ENCODE measurements at places on chromosomes 2 and 18.

- peak; percentile 46 for DNase-seq
Measured at GRCh38 chr2:211455216-211455841, 898.9 kb downstream of the CPS1 start.

DNA sequence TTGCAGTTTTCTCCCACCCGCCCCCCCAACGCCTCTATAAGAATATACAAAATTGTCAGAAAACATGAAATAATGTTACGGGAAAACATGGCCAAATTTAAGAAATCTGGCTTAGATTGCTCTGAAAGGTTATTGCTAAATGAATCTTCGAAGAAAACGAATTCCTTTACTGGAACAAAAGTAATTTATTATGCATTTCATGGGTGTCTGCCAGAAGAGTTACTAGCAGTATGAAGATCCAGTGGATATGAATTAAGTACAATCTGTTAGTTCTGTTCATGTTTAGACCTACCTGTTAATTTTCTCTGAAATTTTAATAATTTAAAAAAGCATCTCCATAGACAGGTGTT is 21.9 kb downstream of the GATA6 start:
- no peak for DNase-seq

GRCh38 chr2:144320491-144320890 is 199.4 kb downstream of the ZEB2 start:
- no peak for DNase-seq

DNA sequence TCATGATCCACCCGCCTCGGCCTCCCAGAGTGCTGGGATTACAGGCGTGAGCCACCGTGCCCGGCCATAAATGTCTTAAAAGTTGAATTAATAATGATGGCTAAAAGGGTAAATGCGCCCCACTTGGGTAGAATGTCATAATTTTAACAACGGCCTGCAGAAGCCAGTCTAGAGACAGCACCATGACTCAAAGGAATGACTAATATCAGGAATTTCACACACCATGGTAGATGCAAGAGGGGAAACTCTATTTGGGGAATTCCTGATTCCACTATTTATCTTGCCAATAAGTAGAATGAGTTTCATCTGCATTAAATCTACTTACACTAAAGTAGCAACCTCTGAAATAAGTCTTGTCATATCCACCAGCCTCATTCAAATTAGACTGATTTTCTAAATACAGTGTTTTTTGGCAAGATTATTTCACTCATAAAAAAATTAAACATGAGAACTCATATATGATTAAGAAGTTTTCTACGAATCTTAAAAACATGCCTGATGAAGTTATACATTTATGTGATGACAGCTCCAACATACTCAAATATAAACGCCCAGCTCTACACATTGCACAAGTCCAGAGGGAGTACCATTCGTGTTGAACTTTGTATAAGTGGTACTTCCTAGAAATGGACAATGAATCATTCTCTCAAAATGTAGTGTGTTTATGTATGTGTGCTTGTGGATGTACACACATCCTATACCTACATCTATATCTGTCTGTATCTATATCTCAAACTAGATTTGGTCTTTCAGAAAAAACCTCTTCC is 309.7 kb downstream of the IRS1 start:
- DNase-seq: no peak

DNA sequence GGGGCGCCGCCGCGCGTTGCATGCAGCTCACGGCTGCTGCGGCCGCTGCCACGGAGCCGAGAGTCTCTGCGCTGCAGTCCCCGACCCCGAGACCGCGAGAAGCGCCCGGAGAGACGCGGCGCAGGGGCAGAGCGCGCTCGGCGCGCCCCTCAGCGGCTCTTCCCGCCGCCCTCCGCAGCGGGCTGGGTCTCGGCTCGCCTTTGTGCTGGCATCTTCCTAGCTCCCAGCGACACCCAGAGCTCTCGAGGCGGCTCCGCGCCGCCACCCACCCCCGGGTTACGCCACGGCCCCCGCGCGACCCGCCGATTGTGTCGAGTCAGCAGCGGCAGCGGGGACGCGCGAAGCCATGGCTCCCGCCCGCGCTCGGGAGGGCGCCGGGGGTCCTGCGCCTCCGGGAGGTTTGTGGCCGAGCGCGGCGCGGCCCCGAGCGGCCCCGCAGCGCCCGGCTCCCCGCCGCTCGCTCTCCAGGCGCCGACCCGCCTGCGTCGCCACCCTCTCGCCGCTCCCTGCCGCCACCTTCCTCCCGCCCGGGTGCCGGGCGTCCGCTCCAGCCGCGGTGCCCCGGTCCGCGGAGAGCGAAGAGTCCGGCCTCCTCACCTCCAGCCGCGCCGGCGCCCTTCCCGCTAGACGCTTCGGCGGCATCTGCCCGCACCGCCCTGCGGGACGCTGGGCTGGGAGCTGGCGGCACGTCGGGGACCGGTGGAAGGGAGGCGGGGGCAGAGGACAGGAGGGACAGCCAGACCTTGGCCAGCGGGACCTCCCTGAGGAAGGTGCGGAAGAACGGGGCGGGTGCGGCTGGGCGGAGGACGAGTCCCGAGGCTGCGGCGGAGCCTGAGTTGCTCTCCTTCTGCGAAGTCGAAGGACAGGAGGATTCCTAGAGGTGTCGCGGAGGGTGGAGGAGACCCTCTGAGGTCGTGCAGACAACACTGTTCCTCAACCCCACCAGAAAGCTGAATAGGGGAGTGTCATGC is 46.3 kb upstream of the CCDC150 start:
- DNase-seq: peak; percentile 38

GRCh38 chr2:181465676-181466375 is 8.6 kb downstream of the ITGA4 start:
- DNase-seq: no peak

- no peak for DNase-seq
Measured at GRCh38 chr2:147538821-147539220, 306.0 kb upstream of the ACVR2A start.

GRCh38 chr2:96447726-96448125 is 57.4 kb downstream of the NEURL3 start:
- no peak for DNase-seq

GRCh38 chr2:185689906-185690539 is 48.6 kb upstream of the FSIP2 start:
- DNase-seq: no peak

DNA sequence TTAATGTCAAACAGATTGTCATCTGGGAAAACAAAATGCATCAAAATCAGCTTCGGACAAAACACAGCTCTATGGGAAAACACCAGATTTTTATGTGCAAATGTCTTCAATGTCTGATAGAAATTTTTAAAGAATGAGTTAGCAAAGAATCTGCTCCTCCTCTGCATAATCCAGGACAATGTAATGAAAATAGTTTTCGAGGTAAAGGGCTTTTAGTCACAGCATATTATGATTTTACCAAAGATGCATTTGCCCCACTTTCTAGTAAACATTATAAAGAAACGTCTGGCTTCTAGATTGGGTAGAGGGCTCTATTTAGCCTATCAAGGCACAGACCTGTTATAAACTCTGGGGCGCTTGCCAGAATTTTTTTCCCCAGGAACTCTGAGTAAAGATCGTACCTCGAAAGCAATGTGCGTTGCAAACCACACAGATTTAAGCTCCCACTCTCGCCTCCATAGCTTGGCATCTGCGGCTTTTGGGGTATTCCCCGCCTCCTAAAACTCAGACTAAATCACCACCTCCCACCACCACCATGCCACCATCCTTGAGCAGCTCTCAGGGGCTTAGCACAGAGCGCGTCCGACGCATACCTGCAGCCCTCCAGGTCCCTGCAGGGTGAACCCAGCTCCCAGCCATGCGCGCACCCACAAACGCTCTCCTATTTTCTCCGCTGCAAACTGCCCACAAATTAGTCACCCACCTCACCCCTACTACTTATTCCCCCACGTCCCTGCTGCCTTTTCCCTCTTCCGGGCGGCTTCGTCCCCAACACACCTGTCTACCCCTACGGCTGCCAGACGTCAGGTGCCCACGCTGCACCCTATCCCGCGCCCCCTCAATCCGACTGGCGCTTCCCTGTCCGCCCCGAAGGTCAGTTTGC is 829 bp downstream of the ACVR1C start:
- DNase-seq: peak; percentile 28

DNA sequence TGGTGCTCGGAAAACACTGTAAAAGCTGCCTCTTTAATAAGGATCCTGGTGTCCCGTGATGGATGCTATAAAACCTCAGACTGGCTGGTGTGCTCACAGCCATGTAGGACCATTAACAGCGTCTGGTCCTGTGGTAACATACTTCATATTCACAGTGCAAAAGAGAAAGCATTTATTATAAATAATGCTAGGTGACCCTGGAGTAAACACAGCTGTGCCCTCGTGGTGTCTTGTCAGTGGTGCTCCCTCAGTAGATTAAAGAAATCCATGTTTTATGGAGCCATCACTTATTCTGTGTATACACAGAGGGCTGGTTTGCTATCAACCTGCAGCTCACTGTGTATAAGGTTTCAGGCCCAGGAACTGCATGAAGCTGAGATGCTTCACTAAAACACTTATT is 106.9 kb downstream of the CDK15 start:
- DNase-seq: no peak

DNA sequence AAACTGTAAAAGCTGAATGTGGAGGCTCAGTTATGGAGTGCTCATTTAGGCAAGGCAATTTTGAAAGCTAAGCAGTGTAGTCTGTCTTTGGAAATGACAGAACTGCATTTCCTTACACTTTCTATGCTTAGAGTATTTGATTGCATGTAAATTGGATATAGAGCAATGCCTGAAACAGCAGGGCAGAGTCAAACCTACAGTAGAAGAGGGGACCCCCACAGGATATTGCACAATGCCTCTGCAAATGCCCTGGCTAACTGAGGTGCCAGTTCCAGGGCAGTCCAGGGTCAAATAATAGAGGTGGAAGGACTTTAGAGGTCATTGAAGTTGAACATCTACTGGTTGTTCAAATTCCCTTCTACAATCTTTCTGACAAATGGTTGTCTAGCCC is 2.2 kb downstream of the TMEM178A start:
- no peak for DNase-seq

- no peak for DNase-seq
Measured at GRCh38 chr2:130728549-130729316, at the start of gene GPR148. Gene GPR148, plus strand, starts transcription at chr2:130729070. Its CDS starts 82 bp downstream, at chr2:130729152.

- no peak for DNase-seq
Measured at GRCh38 chr2:198479065-198479464, 674.7 kb downstream of the PLCL1 start.

DNA sequence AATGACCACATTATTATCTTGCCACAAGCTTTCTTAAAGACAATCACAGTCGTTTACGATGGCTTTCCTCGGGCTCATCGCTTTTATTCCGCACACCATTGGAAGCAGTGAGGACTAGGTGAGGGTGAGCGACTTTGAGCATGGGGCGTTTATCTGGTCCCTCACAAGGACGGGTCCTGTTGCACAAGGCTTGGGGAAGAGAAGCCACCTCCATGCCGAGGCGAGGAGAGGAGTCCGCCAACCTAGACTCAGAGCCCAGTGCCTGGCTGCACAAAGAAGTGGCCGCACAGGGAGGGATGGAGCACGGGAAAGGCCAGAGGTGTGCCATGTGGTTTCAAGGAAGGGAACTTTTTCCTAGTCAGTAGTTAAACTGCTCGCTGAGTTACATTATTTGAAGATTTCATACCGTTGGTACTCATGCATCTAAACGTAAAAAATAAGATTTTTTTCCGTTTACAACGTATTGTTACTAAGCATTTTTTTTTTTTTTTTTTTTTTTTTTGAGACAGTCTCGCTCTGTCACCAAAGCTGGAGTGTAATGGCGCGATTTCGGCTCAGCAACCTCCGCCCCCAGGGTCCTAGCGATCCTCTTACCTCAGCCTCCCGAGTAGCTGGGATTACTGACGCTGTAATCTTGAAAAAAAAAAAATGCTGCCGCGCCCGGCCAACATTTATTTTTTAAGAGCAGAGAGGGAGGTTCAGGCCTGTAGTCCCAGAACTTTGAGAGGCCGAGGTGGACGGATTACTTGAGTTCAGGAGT is 849 bp upstream of the CYP27C1 start:
- DNase-seq: no peak

DNA sequence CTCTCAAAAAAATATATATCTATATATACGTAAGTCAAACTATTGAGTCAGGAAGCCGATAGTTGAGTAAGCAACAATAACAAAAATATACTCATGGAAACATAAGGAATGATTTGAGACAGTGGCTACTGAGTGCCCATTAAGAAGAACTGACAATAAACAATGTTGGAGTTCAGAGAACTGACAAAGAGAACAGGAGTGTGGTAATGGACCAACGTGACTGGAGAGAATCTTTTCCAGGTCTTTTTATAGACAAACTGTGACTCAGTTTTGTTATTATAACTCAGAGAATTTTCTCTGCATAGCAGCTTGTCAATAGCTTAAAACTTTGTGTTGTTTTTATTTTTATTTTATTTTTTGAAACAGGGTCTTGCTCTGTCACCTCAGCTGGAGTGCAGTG is 4.6 kb upstream of the GALM start:
- no peak for DNase-seq

DNA sequence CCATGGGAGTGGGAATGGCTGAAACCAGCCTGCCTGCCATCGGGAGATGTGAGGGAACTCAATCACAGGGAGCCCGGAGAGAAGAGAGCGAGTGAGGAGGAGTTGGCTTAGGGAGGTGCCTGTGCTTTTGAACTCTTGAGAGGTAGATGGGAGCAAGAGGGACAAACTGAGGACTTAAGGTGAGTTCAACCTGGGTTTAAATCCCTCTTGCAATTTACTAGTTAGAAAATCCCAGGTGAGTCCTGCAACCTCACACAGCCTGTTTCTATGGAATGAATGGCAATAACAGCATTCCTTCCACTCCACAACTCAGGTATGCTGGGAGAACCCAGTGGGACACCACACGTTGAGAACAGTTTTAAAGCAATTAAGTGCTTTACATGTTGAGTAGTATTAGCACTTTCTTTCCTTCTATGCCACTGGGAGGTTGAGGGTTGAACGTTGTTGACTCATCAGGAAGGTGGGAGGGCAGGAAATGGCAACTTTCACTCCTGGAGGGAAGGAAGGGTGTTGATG is 57.3 kb downstream of the VIT start:
- DNase-seq: no peak

DNA sequence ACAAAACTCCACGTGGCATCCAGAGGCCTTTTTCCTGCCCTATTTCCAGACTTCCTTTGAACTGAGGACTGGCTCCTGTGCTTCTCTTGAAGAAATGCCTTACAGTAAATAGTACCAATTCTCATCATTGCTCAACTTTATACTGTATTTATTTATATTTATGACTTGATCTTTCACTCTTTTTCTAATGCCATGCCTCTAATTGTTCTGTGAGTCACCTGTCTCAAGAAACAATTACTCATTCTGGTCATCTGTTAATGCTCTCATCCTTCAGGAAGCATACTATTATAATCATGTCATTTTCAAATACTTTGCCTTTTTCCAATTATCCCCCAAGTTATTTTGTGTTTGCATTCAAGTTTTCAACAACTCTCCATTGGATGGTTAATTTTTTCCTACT is 85.9 kb downstream of the DCDC2C start:
- DNase-seq: no peak

- no peak for DNase-seq
Measured at GRCh38 chr2:190584980-190585661, 50.6 kb upstream of the NEMP2 start.

GRCh38 chr2:118584062-118584749 is 263.2 kb downstream of the EN1 start:
- DNase-seq: no peak

GRCh38 chr2:146661473-146662096 is 1183.2 kb upstream of the ACVR2A start:
- DNase-seq: peak; percentile 44

GRCh38 chr2:111226876-111227700 is 106.4 kb downstream of the BCL2L11 start:
- DNase-seq: no peak
